ENCODE measurements at places on chromosomes 7 and 10. TPM values are rescaled to one million over a fixed set of nuclear protein-coding genes. Genes with fewer than 3 reads are reported as not detected.

GRCh38 chr7:101137651-101138212 is 10.8 kb downstream of the SERPINE1 start:
- DNase-seq = no peak

- DNase-seq = no peak
These were observed 79.3 kb downstream of the OAT start for GRCh38 chr10:124339119-124340032.

DNA sequence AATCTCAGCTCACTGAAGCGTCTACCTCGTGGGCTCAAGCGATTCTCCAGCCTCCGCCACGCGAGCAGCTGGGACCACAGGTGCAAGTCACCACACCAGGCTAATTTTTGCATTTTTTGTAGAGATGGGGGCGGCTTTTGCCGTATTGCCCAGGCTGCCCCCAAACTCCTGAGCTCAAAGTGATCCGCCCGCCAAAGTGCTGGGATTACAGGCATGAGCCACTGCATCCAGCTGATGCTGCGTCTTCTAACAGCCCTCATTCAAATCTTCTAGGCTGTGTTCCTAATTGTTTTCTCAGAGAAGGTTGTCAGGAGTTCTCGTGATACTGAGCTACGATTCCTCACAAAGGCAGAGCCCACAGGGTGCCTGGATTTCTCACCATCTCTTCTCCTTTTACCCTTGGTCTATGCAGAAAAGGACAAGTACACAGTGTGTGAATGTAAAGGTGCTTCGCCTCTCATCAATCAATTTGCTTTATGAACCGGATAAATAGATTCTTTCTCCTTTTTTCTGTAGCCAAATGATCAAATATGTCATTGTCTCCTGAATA is 247.3 kb upstream of the PTN start:
- DNase-seq = no peak

GRCh38 chr7:151456782-151457181 is 16.8 kb upstream of the CRYGN start:
- DNase-seq = no peak

DNA sequence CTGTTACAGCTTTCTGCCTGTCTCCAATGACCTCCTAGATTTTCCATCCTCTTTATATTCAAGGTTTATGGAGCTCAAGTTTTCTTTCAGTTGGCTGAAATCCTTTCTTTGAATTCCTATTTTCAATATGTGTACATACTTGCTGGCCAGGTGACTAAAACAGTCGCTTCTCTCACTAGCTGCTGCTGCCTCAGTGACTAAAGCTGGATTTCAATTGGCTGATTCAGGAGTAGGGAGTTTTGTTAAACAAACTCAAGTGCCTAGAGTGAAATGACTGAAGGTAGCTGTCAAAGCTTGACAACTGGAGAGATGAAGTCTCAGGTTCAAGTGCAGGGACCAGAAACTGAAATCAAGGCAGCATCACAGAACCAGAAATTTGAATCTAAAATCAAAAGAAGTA is 6.7 kb upstream of the POLR1F start:
- no peak for DNase-seq

GRCh38 chr7:31110331-31111108 is 58.4 kb downstream of the ADCYAP1R1 start:
- no peak for DNase-seq

OR2A12 gene
- not detected for total RNA-seq

C10orf53 gene
- total RNA-seq = not detected

SFTPA1 gene
- total RNA-seq = 0.55 TPM

All from heart right ventricle (tissue), 16 donors.